ENCODE measurements at places on chromosomes 3 and 15. TPM values are rescaled to one million over a fixed set of nuclear protein-coding genes. Genes with fewer than 3 reads are reported as not detected.

The AMIGO3 gene
- polyA plus RNA-seq, result 1.1 TPM

The GOLGA6L4 gene
- 0.92 TPM for polyA plus RNA-seq

The NEK11 gene
- polyA plus RNA-seq, result 1.1 TPM

The PLA2G4F gene
- polyA plus RNA-seq, result 13.3 TPM

The KPNA4 gene
- polyA plus RNA-seq, result 13.2 TPM

The IQSEC1 gene
- 11.8 TPM for polyA plus RNA-seq

GRCh38 chr3:79843180-79843579, 75.4 kb upstream of the ROBO1 start:
- no peak overlapping the region for H3K27ac ChIP-seq
- no peaks in the 10 kb centered on the region for H3K4me1 ChIP-seq
- no peaks in the 10 kb centered on the region for H3K27me3 ChIP-seq
- no peak overlapping the region for H3K4me3 ChIP-seq

DNA sequence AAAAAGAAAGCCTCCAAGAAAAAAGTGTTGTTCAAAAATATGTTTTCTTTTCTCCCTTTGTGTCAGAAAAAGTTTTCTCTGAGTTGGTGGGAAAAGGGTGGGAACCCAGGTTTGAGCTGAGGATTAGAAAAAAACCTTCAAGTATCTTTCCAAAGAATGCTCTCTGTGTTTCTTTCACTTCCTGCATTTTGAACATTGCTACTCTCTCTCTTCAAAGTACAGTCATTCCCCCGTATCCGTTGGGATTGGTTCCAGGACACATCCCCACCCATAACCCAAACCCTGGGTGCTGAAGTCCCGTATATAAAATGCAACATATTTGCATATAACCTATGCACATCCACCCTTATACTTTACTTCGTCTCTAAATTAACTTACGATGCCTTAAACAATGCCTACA, 139.6 kb downstream of the TMCO5A start:
- no peak overlapping the region for H3K27ac ChIP-seq
- H3K4me3 ChIP-seq, result no peak overlapping the region
- DNase-seq, result no peak
- H3K27me3 ChIP-seq, result no peaks in the 10 kb centered on the region
- H3K4me1 ChIP-seq, result peaks cover 28% of the 10 kb centered on the region

DNA sequence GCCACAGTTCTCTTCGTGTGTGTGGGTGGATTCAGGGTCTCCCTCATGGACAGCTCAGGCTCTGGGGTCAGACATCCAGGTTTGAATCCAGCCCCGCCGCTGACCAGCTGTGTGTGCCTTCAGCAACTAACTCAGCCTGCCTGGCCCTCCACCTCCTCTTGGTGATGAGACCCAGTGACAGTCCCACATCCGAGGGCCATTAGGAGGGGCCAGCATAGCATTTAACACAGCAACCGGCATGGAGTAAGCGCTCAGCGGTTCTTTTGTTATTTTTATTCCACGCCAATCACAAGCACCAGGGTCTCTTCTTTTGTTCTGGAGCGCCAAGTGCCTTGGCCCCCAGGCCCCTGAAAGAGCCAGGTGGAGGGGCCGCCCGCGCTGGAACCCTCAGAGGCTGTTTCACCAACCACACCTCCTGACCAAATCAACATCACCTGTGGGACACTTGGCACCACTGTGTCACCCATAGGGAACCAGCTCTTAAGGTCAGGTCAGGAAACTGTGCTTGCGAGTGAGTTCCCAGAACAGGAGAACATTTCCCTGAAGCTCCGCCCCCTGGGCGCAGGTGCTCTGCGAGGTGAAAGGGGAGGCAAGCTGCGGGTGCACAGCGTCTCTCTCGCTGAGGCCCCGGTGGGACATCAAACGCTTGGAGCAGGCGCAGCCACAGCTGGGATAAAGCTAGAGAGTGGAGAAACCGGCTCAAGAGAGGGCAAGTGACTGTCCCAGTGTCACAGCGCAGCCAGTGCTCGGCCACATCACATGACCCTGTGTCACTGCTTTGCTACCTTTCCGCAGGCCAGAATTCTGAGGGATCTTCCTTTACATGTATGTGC, 311.3 kb downstream of the UACA start:
- no peaks in the 10 kb centered on the region for H3K36me3 ChIP-seq
- peaks cover 16% of the 10 kb centered on the region for H3K27me3 ChIP-seq
- H3K4me3 ChIP-seq, result no peak overlapping the region
- no peak overlapping the region for H3K27ac ChIP-seq
- DNase-seq, result peak; percentile 54

DNA sequence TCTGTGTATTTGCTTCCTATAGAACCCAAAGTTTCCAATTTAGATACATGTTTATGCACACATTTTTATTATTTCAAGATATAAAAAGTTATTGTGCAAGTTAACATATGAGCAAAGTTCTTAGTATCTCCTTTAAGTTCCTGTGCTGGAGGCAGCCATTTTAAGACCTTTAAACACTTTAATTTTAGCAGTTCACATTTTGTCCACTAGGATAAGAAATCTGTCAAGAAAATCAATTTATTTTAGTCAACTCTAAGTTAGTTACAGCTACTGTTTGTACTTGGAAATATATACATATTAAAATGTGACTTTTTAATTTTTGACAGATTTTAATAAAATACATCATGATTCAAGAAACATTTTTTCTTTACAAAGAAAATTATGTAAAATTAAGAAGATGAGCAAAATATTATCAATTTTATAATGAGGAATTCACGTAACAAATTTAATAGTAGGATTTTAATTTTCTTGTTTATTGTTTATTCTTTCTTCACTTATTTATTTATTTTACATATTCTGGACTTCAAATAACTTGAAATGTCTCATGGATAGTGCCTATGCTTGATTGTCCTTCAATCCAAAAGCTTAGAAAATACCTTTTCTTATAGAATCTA, 402.6 kb upstream of the GBE1 start:
- no peak overlapping the region for H3K4me3 ChIP-seq
- H3K4me1 ChIP-seq, result no peaks in the 10 kb centered on the region
- H3K27ac ChIP-seq, result no peak overlapping the region
- DNase-seq, result no peak
- no peaks in the 10 kb centered on the region for H3K27me3 ChIP-seq
- H3K36me3 ChIP-seq, result no peaks in the 10 kb centered on the region

DNA sequence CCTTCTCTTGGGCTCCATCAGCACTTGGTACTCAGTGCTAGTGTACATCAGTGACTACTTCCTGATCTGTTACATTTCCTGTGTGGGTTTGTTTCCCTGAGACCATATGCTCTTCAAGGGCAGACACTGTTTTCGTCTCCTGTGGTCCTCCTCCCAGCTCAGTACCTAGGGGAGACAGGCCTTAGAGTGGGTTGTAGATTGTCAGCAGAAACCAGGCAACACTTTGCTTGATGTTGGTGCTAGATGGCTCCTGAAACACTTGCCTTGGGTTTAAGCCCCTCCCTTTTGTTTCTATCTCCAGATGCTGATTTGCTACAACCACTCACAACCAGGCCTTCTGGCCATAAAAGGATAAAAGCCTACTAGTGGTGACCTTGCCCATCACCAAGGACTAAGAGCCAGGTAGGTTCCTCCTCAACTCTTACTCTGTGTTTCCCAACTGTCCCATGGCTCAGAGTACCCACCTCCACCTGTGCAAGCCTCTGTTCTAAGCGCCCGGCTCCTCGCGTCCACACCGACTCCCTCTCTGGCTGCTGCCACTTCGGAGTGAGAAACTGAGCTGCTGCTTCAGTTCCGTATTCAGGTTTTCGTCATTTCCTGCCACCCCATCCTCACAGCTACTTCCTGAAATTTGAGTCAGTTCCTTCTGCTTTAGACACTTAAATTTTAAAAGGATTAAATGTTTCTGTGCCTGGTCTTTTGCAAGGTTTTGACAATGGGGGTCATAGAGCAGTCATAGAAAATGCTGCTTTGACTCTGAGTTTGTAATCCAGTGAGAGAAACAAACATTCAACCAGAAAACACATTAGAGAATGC, at the start of gene HCLS1:
HCLS1 (minus strand) TSS at position 548 of the 816 bp plus-strand sequence. CDS start 2,556 bp downstream, outside the sequence.
- H3K27ac ChIP-seq, result no peak within 1 kb of the TSS
- no peaks in the 10 kb centered on the region for H3K4me1 ChIP-seq
- H3K4me3 ChIP-seq, result peak within 1 kb of the TSS; percentile 40
- H3K36me3 ChIP-seq, result peaks cover 16% of the 10 kb centered on the region
- no peaks in the 10 kb centered on the region for H3K27me3 ChIP-seq

DNA sequence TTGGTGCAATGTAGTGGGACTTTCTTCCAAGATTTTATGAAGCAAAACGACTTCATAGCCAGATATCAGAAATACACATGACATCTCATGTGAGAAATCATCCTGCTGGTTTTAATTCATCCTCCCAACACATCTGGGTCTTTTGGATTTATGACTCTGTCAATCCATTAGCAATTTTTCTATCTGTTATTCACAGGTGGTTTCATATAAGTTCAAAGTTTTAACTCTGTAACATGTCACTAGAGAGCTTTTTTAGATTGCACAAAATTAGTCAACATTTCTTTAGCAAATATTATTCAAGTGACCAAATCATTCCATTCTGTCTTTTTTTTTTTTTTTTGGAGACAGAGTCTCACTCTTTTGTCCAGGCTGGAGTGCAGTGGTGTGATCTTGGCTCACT, 30.4 kb downstream of the SQOR start:
- no peaks in the 10 kb centered on the region for H3K27me3 ChIP-seq
- no peak for DNase-seq
- peaks cover 9% of the 10 kb centered on the region for H3K36me3 ChIP-seq
- no peaks in the 10 kb centered on the region for H3K4me1 ChIP-seq
- no peak overlapping the region for H3K27ac ChIP-seq
- H3K4me3 ChIP-seq, result no peak overlapping the region

- no peak overlapping the region for H3K27ac ChIP-seq
- H3K4me1 ChIP-seq, result no peaks in the 10 kb centered on the region
- H3K27me3 ChIP-seq, result no peaks in the 10 kb centered on the region
- H3K4me3 ChIP-seq, result no peak overlapping the region
- no peak for DNase-seq
These were observed 4.0 kb downstream of the RPL14 start for GRCh38 chr3:40461161-40461560.

DNA sequence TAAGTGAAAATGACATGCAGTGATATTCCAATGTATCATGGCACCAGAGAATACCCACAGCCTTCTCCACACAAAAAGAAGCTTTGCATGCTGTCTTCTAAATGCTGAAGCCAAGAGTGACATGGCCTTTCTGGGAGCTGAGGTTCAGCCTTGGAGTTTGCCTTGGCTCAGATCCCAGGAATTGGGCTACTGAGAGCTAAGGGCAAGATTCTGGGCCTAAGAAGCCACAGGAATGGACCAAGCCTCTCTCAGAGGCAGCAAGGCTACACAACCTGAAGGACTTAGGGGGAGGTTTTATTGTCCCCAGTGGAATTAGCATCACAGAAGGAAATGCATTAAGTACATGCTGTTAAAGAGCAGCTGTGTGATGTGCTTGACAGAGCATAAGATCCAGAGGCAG, 1078.5 kb downstream of the TUSC7 start:
- no peaks in the 10 kb centered on the region for H3K27me3 ChIP-seq
- H3K4me1 ChIP-seq, result no peaks in the 10 kb centered on the region
- no peak for DNase-seq
- no peaks in the 10 kb centered on the region for H3K36me3 ChIP-seq
- H3K4me3 ChIP-seq, result no peak overlapping the region
- H3K27ac ChIP-seq, result no peak overlapping the region

- H3K27ac ChIP-seq, result no peak within 1 kb of the TSS
- H3K36me3 ChIP-seq, result no peaks in the 10 kb centered on the region
- no peaks in the 10 kb centered on the region for H3K4me1 ChIP-seq
- peak; percentile 7 for DNase-seq
- H3K4me3 ChIP-seq, result no peak within 1 kb of the TSS
- peaks cover 30% of the 10 kb centered on the region for H3K27me3 ChIP-seq
These were observed at the start of gene COL6A6 for GRCh38 chr3:130516645-130517512. COL6A6 (plus strand) TSS chr3:130517177; CDS start chr3:130560365, 43,188 bp downstream.

GRCh38 chr15:61835029-61835428, 225.2 kb downstream of the VPS13C start:
- no peaks in the 10 kb centered on the region for H3K4me1 ChIP-seq
- no peaks in the 10 kb centered on the region for H3K27me3 ChIP-seq
- no peaks in the 10 kb centered on the region for H3K36me3 ChIP-seq
- H3K4me3 ChIP-seq, result no peak overlapping the region
- no peak overlapping the region for H3K27ac ChIP-seq

- no peak for DNase-seq
- H3K27me3 ChIP-seq, result no peaks in the 10 kb centered on the region
These were observed 95.7 kb upstream of the SLC24A5 start for GRCh38 chr15:48025118-48025517.

DNA sequence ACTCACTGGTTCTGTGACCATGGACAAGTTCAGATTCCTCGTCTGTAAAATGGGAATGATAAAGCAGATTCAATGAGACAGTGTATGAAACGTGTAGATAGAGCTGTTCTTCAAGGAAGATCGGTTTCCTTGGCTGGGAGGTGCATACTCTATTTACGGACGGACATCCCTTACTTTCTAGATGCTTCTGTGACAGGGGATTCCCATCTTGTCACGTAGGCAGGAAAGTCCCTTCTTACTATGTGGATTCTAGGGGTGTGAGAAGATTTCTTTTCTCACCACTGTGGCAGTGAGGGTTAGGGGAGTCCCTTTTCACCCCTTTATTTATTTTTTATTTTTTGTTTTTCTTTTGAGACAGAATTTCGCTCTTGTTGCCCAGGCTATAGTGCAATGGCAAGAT, 180.9 kb upstream of the TBL1XR1 start:
- H3K4me1 ChIP-seq, result no peaks in the 10 kb centered on the region
- H3K4me3 ChIP-seq, result no peak overlapping the region
- no peaks in the 10 kb centered on the region for H3K27me3 ChIP-seq
- H3K27ac ChIP-seq, result no peak overlapping the region

DNA sequence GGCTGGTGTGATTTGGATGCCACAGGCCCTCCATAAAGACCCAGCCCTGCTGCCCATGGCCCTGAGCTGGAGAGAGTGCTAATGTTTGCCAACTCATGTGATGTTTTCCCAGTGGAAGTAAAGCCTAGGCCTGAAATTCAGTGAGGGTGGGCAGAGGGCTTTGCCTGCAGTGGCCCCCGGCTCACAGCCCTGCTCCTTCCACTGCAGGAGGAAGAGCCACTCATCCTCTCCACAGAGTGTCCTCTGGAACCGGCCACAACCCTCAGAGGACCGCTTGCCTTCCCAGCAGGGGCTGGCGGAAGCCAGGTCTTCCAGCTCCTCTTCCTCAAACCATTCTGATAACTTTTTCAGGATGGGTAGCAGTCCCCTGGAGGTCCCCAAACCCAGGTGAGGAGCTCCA, 13.9 kb upstream of the CPNE9 start:
- H3K27ac ChIP-seq, result no peak overlapping the region
- no peak overlapping the region for H3K4me3 ChIP-seq
- DNase-seq, result no peak
- peaks cover 83% of the 10 kb centered on the region for H3K36me3 ChIP-seq

DNA sequence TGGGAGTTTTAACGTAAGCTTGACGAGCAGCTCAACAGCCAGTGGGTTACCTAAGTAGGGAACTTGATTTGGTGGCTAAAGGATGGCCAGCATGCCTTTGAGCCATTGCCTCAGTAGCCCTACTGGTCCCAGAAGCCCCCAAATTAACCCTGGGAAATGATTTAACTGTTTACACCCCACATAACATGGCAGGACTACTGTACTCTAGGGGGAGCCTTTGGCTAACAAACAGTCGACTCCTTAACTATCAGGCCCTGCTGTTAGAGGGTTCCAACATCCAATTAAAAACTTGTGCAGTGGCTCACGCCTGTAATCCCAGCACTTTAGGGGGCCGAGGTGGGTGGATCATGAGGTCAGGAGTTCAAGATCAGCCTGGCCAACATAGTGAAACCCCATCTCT, 9.4 kb upstream of the SMCO1 start:
- H3K27me3 ChIP-seq, result peaks cover 5% of the 10 kb centered on the region
- H3K36me3 ChIP-seq, result no peaks in the 10 kb centered on the region
- no peak for DNase-seq
- H3K4me1 ChIP-seq, result no peaks in the 10 kb centered on the region
- no peak overlapping the region for H3K27ac ChIP-seq

- H3K4me3 ChIP-seq, result no peak overlapping the region
- H3K27ac ChIP-seq, result no peak overlapping the region
- no peaks in the 10 kb centered on the region for H3K27me3 ChIP-seq
- H3K4me1 ChIP-seq, result no peaks in the 10 kb centered on the region
- no peak for DNase-seq
These were observed 98.7 kb upstream of the ZPLD1 start for GRCh38 chr3:102336130-102336529.

Measured in small intestine (tissue), 16 donors.